ENCODE measurements at places on chromosomes 4 and X.

GRCh38 chr4:184400891-184401290, 73.5 kb downstream of the IRF2 start:
- no peak for DNase-seq

- DNase-seq = no peak
Measured at GRCh38 chrX:133865761-133866471, 119.5 kb downstream of the GPC3 start.

DNA sequence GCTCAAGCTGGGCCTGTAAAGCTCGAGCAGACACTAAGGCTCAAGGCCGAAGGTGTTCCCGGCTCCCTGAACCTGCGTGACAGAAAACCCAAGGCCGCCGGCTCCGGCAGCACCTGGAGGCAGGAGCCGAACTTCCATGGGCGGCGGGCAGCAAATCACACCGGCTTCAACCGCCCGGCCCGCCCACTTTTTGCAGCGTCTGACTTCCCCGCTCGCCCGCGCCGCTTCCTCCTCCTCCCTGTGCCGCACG, 940 bp upstream of the NSD2 start:
- DNase-seq = peak; percentile 83

- no peak for DNase-seq
Measured at GRCh38 chr4:158131027-158131426, 41.8 kb downstream of the GASK1B start.

DNA sequence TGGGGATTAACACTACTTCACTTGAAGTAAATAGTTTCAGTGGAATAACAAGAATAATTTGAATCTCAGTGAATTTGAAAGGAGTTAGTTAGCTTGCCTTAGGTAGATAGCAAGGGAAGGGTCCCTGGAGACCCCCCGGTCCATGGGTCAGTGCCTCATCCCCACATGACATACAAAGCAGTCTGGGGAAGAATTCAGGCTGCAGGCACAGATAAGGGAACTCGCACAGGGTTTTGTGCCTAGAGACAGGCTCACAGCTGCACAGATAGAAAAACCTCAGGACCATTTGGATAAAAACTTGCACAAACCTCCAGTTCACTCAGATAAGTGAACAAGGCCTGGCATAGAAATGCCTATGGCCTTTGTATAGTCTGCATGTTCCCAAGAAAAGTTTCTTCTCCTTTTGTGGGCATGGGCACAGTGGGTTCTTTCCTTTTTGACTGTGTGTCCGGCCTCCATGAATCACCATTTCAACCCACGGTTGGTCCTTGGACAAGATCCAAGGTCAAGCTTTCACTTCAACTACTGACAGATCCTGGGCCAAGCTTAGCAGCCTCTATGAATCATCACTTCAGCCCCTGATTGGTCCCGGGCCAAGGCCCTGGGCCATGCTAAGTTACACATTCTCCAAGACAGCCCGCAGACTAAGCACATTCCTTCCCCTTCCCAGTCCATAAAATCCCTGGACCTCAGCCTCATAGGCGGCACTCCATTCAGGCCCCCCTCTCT, 108.3 kb upstream of the KLHL4 start:
- DNase-seq = no peak

- peak; percentile 17 for DNase-seq
Measured at GRCh38 chr4:101169044-101170014, 178.0 kb downstream of the PPP3CA start.

GRCh38 chrX:110399497-110399896, 40.8 kb downstream of the RTL9 start:
- DNase-seq = no peak

DNA sequence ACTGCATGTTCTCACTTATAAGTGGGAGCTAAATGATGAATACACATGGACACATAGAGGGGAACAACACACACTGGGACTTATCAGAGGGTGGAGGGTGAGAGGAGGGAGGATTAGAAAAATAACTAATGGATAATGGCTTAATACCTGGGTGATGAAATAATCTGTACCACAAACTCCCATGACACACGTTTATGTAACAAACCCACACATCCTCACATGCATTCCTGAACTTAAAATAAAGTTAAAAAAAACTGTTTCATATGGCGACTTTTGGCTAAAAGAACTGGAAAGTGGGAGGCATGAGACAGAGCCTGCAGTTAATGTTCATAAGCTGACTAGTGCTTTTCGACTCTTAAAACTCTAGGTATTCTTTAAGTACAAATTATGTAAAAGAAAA, 98.9 kb upstream of the NPFFR2 start:
- DNase-seq = no peak

GRCh38 chr4:142322996-142323395, 523.1 kb downstream of the INPP4B start:
- no peak for DNase-seq

GRCh38 chrX:19350941-19351384, 7.2 kb downstream of the PDHA1 start:
- DNase-seq = peak; percentile 64

GRCh38 chr4:168499241-168499640, 2.4 kb downstream of the PALLD start:
- no peak for DNase-seq

- no peak for DNase-seq
Measured at GRCh38 chr4:7822877-7823276, 116.8 kb downstream of the AFAP1 start.

DNA sequence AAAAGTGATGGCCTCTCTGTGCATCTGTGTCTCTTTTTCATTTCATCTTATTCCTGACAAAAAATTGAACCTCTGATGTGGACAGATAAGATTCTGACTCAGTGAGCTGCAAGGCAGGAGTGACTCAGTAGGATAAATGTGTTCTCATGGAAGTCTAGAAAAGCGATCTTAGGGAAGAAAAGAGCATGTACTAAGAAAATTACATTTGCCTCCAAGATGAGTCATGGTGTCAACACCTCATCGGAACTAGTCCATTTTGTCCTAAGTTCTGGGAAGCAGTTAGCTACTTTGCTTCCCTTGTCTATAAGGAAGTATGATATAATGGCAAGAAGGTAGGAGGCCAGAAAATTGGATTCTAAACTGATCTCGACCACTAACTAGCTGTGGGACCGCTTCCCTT, 83.5 kb upstream of the AFF2 start:
- no peak for DNase-seq

DNA sequence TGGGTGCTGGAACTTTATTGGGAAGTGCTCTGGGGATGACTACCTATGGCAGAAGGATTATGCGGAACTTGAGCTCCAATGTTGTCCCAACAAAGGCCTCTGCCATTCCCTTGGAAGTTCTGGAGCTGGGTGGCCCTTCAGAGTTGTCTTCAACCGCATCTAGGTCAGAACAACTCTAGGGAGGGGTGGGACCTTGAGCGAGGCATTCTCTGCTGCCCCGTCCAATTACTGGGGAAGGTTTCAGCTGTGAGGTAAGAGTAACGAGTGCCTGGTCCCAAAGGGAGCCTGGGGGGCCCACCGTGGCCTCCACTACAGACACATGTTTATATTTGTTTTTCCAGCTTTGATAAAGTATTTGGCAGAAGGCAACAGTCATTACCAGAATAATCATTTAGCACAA, 79.4 kb downstream of the MAOA start:
- no peak for DNase-seq
